Naive thymus-derived CD8-positive, alpha-beta T cell (primary cell): ENCODE measurements at places on chromosomes 11 and 22. TPM values are rescaled to one million over a fixed set of nuclear protein-coding genes. Genes with fewer than 3 reads are reported as not detected.

The ZNF215 gene
- total RNA-seq: 0.18 TPM

The DEPDC7 gene
- 13.6 TPM for total RNA-seq

The MMP7 gene
- not detected for total RNA-seq

The SOX10 gene
- total RNA-seq: not detected

The ANO1 gene
- not detected for total RNA-seq

The HBG2 gene
- not detected for total RNA-seq

The GLYATL1 gene
- total RNA-seq: not detected

The APOBEC3H gene
- 0.55 TPM for total RNA-seq

The SLC17A6 gene
- total RNA-seq: not detected

The P2RY2 gene
- total RNA-seq: not detected

The ASRGL1 gene
- 7.5 TPM for total RNA-seq

The HEPN1 gene
- not detected for total RNA-seq

The VPS26B gene
- total RNA-seq: 66.4 TPM

The ZNF70 gene
- 7.0 TPM for total RNA-seq

The SEC14L6 gene
- total RNA-seq: not detected

The SCGB1C1 gene
- not detected for total RNA-seq

The FERMT3 gene
- total RNA-seq: 104 TPM

The NDUFA6 gene
- total RNA-seq: 41.0 TPM

The SLC29A2 gene
- 13.9 TPM for total RNA-seq

The MUC5AC gene
- not detected for total RNA-seq

The RAG2 gene
- not detected for total RNA-seq

The IFITM10 gene
- 2.0 TPM for total RNA-seq

The SYTL2 gene
- total RNA-seq: 32.7 TPM

The BIK gene
- total RNA-seq: 2.6 TPM

The FOSL1 gene
- total RNA-seq: not detected

The LTO1 gene
- total RNA-seq: 77.8 TPM

The MYEOV gene
- not detected for total RNA-seq

The APOA5 gene
- total RNA-seq: not detected

The HPX gene
- 1.7 TPM for total RNA-seq

The MOB2 gene
- total RNA-seq: 84.3 TPM

The PKP3 gene
- 0.16 TPM for total RNA-seq

The SLC22A9 gene
- total RNA-seq: not detected

The GUCY1A2 gene
- not detected for total RNA-seq

The PKDREJ gene
- total RNA-seq: not detected

The MLC1 gene
- total RNA-seq: 0.36 TPM

The SMIM38 gene
- 0.49 TPM for total RNA-seq

The TBX10 gene
- total RNA-seq: not detected

The NTM gene
- not detected for total RNA-seq

The TRPC6 gene
- total RNA-seq: not detected

The ANKRD13D gene
- 189 TPM for total RNA-seq

The LAMTOR1 gene
- total RNA-seq: 66.8 TPM

The DEFB131B gene
- total RNA-seq: not detected

The WDR74 gene
- 129 TPM for total RNA-seq

The PNPLA3 gene
- 0.63 TPM for total RNA-seq
